ENCODE measurements at places on chromosomes 6 and 20.

GRCh38 chr6:6588924-6589709, 597 bp downstream of the LY86 start:
- no peak for DNase-seq
- no peak overlapping the region for H3K27ac ChIP-seq
- peaks cover 18% of the 10 kb centered on the region for H3K4me1 ChIP-seq
- no peak overlapping the region for H3K4me3 ChIP-seq
- H3K27me3 ChIP-seq, result peaks cover 4% of the 10 kb centered on the region

DNA sequence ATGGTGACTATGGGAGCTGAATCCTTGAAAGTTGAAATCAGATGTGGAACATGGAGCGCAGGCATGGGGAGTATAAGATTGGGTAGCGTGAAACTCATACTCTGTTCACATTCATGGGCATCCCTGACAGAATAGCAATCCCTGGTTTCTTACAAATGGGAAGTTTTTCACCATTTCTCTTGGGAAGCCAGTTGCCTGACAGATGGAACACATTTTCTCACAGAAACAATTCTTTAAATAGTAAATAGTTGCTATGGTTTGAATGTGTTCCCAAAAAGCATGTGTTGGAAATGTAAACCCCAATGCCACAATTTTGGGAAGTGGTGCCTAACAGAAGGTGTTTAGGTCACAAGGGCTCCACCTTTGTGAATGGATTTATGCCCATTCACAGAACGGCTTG, 262.8 kb upstream of the HS3ST5 start:
- no peak overlapping the region for H3K27ac ChIP-seq
- no peaks in the 10 kb centered on the region for H3K4me1 ChIP-seq
- DNase-seq, result no peak
- H3K27me3 ChIP-seq, result no peaks in the 10 kb centered on the region

DNA sequence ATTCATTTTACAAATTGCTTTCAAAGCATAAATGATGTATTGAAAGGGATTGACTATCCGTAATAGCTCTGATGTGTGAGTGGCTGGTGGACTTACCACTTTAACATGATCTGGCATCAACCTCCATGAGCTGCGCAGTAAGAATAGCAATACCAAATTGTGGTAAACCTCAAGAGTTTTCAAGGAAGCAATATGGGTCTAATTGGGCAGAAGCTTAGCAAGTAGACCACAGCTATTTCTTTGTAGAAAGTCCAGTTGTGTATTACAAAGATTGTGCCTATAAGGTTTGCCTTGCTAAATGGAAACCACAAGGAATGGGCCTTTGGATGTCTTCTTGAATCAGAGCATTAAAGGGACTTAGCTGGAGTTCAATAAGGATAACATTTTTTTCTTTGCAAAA, 736.6 kb downstream of the KIF16B start:
- no peaks in the 10 kb centered on the region for H3K4me1 ChIP-seq
- no peak overlapping the region for H3K27ac ChIP-seq
- H3K36me3 ChIP-seq, result no peaks in the 10 kb centered on the region
- no peak overlapping the region for H3K4me3 ChIP-seq

DNA sequence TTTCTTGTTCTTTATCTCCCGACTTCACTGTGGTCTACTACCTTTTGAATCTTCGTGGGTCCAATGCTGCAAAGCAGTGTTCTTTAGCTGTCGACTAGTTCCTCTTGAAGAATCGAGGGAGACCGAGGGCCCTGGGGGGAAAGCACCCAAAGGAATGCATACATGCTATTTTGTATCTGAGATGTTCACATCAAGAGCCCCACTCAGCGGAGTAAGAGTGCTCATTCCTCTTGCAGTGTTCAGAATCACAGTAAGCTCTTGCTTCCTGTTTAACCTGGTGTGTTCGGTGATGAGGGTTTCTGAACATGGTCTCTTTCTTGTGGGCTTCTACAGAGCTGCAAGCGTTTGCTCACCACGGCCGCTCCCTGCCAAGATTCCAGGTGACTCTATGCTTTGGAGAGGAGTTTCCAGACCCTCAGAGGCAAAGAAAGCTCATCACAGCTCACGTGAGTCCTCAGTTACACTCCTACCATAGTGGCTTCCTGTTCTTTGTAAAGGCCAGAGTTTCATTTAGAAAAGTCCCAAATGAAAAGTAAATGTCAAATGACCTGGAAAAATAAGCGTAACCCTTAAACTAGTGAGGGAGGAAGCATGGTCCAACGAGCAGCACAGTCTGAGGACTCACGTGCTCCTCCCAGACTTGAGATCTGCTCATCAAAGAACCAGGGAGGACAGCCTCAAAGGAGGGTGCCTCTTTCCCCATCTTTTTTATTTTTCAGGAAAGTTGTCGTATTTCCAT, 13.3 kb downstream of the IRF4 start:
- H3K4me3 ChIP-seq, result no peak overlapping the region
- no peak for DNase-seq
- peaks cover 64% of the 10 kb centered on the region for H3K27me3 ChIP-seq
- H3K27ac ChIP-seq, result no peak overlapping the region

Measured in type B pancreatic cell (in vitro differentiated cells).